GM04504 (cell line): ENCODE measurements at places on chromosomes 11 and 22.

- no peak for DNase-seq
These were observed 6.6 kb upstream of the PLAAT4 start for GRCh38 chr11:63530021-63530420.

DNA sequence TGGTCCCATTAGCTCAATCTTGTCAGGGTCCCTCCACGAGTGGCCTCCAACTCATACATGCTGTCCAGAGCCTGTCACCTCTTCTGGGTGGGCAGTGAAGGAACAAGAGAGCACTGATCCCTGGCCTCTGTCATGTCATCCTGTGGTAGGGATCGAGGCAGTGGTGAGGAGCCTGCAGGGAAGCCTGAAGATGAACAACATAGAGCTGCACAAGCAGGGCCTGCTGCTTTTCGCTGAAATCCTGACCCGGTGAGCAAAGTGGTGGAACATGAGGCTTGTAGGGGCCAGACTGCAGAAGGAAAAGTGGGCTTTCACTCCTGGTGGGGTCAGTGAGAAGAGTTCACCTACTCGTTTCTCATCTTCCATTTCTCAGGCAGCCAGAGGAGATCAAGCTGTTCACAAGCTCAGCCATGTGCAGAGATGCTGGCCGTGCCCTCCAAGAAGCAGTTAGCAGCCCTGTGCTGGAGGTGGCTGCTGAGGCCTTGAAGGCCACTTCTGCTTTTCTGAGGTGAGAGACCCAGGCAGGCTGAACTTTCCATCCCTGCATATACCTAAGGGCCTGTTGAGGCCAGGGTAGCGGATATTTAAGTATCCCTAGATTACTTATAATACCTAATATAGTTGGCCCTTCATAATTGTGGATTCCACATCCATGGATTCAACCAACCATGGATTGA, 32.9 kb downstream of the MEI1 start:
- DNase-seq: no peak

DNA sequence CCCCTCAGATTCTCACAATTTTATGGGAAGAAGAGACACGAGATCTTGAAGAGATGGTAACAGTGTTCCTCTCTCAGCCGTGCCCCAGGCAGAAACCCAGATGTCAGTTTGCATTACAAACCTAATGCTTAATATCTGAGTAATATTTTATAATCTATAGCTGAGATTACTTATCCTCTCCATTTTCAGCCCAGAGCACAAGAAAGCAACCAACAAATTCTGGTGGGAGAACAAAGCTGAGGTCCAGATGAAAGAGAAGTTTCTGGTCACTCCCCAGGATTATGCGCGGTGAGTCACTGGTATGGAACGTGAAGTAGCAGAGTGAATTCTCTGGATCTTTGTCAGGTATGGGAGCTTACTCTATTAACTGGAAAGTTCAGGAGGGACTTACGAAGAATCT, 884 bp downstream of the CENATAC start:
- DNase-seq: no peak

- no peak for DNase-seq
These were observed 81.6 kb downstream of the PDHX start for GRCh38 chr11:34997952-34998528.

DNA sequence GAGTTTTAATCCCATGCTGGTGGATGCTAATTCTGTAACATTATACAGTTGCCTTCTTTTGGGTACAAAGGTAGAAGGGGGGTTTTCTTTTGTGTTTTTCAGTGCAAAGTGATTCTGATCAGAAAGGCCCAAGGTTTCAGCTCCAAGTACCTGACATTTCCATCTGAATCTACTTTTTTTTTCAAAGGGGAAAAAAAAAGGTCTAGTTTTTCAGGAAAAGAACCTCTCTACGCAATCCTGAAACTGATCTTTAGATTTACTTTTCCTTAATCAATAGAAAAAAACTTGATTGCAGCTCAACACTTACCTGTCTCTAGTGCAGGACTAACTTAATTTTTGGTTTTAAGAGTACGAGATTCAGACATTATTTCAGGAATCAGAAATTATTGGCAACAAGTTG, at the start of gene TECTA:
TSS of gene TECTA (plus strand) at position 301 of the 400 bp plus-strand sequence. CDS start 1,423 bp downstream, outside the sequence.
- no peak for DNase-seq

DNA sequence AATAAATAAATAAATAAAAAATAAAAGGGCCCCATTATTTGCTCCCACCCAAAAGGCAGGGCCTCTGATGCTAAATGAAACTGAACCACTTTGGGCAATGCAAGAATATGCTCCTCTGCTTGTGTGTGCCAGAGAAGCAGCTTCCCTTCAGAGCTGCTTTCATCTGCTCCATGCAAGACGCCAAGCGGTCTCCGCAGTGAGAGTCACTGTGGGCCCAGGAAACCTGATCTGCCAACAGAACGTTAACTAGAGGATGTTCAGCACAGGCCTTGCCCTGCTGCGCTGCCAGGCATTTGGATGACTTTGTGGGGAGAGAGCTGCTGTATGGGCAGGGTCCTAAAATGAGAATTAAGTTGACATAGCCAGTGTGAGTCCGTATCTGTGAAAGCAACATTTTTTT, 43.7 kb upstream of the APOA1 start:
- DNase-seq: no peak

- DNase-seq: no peak
These were observed 29.8 kb downstream of the CAPN1 start for GRCh38 chr11:65211293-65212105.

GRCh38 chr11:117495357-117495756, 167.7 kb downstream of the CEP164 start:
- no peak for DNase-seq

DNA sequence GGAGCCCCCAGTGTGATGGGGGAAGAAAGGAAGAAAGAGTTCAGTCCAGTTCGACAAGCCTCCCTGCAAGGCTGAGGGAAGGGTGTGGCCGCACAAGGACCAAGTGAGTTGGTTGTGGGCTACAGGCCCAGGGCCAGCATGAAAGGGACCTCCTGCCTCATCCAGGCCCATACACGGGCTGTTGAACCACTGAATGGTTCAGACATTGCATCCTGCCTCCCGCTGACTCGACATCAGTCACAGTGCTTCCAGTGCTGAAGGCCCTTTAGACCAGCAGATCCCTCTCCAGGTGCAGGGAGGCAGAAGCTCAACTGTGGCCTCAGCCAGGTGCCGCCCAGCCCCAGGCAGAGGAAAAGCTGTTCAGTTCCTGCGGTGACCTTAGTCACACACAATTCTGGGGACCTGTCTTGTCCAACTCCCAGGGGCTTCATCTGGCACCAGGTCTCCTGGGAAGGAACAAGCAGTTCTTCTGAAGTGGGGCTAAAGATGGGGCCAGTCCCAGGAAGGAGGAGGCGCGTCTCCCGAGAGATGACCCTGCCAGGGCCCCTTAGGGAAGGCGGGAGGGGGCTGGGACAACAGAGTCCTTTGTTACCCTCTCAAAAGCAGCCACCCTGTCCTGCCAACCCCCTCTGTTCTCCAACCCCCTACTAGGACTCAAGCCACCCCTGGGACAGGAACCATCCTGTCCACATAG, 6.6 kb downstream of the ARRB1 start:
- DNase-seq: no peak
